ENCODE measurements at places on chromosomes 2 and 18.
A peak's percentile ranks its signal among the peaks of the same experiment; 100 is the strongest.

GRCh38 chr2:204042401-204042800, 105.8 kb downstream of the ICOS start:
- DNase-seq = no peak

- no peak for DNase-seq
These were observed 106.3 kb downstream of the TRIM43 start for GRCh38 chr2:95698146-95698545.

- no peak for DNase-seq
These were observed 193.5 kb downstream of the ZFP36L2 start for GRCh38 chr2:43033016-43033270.

DNA sequence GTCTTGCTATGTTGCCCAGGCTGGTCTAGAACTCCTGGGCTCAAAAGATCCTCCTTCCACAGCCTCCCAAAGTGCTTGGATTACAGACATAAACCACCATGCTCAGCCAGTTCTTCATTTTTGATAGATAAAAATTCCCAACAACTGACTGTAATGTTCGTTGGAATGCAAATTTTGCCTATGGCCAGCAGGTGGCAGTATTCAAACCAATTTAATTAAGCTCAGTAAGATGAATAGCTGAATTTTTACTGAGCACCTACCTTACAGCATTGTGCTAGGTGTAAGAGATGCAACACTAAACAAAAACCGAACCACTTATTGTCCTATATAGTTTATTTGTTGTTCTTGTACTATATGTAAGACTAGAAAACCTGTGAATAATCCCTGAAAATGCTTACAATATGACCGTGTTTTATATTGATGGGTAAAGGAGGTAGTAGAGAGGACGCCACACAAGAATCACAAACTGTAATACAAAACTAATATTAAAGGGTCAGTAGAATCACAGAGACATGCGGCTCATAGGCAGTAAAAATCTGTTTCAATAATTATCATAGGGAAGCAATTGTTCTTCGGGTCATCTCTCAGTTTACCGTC, 8.2 kb upstream of the TMEM182 start:
- peak; percentile 32 for DNase-seq

- DNase-seq = no peak
These were observed 1137.6 kb upstream of the NXPH2 start for GRCh38 chr2:139917690-139918384.

- no peak for DNase-seq
These were observed 128.8 kb downstream of the MREG start for GRCh38 chr2:215884451-215885087.

- no peak for DNase-seq
These were observed 97.6 kb upstream of the MAPRE2 start for GRCh38 chr18:34943587-34943986.

DNA sequence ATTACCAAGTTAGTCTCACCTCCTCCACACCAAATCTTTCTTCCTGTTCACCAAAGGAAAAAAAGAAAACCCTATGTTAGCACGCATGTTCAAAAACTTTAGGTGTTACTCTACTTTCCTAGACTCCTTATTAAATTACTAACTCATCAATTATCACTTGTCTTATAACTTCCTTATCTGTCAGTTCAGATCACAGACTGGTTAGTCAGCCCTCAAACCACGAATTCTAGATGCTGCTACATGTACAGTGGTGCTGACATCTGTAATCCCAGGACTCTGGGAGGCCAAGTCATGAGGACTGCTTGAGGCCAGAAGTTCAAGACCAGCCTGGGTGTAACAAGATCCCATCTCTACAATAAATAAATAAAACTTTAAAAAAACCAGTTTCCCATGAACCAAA, 3.5 kb downstream of the YWHAQ start:
- DNase-seq = no peak

DNA sequence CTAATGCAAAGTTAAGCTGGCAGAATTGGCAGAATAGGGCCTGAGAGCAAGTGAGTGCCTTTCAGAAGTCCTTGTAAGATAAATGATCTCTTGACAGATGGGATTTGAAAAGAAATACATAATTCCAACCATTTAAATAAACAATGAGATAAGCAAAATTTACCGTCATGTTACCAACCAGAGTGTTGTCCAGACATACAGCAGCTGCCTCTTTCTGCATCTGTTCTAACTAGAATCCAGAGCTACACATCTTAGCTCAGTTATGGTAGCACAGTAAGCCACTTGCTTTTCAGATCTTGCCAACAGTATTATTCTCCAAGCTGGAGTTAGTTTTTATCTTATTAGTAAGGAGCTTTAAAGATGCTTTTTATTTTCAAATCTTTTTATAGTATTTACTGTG, 179.6 kb downstream of the BARD1 start:
- no peak for DNase-seq

DNA sequence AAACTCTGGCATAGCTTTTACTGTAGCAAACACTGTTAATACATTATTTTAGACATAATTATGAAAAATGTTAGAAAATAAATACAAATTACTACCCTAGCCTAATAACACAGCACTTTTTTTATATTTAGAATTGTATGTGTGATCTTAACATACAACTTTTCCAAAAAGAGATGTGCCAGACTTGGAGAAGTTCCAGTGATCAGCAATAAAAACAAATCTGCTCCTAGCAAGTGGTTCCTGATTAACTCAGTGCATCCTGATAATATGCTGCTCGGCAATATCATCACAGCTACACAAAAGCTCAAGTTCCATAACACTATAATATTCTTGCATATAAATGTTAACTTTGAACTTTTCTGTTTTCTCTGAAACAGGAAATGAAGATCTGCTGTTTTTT, 22.4 kb upstream of the PTPRM start:
- DNase-seq = no peak

DNA sequence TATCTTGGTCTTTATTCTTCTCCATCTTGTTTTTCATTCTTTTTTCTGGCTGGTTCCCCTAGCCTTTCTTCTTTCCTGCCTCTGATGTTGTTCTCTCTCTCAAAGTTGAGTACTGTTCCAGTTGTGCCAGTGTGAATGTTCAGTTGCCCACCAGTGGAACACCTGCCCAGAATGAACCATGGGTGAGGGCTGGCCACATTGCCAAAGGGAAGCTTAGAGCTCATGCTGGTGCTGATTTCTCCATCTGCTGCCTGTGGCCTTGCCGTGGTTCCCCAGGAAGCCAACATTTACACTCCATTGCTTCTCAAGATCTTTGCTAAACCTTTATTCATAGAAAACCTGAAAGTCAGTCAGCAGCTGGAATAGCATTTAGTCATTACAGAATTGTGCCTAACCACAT, 99.1 kb upstream of the MC2R start:
- no peak for DNase-seq

- DNase-seq = peak; percentile 26
These were observed 142.7 kb upstream of the NRP2 start for GRCh38 chr2:205539603-205540002.

GRCh38 chr2:153477636-153478288, 800 bp downstream of the RPRM start:
- peak; percentile 17 for DNase-seq

GRCh38 chr2:179024445-179024844, 25.5 kb downstream of the CCDC141 start:
- DNase-seq = no peak

DNA sequence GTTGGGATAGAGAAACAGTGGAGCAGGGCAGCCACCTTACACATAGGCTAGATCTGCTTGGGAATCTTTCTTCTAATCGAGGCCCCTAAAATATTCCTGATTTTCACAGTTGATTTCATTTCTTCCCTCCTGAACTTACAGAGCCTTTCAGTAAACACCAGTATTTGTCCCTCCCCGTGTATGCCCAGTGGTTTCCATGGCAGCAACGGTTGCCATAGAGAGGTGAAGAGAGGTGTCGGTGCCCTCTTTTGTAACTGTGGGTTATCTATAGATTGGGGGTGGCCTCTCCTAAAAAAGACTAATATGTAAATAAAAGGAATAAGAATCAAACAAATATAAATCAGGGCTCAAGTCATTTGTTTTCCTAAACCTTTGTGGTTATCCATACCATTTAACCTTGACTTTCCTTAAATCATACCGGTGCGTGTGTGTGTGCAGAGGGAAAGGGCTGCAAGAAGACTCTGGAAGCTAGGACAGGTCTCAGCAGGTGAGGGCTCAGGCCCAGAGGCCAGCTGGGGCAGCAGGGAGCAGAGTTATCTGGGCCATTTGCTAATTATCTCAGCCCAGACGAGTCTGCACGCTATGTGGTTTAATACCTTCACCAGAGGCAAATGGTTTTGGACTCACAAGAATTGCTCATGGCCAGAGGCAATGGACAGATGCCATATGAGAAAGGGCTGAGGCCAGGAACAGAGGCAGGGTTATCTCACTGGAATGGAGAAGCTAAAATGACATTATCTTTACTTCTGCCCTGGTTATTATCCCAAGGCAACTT, 35.5 kb downstream of the LIPG start:
- no peak for DNase-seq

GRCh38 chr2:171540437-171540836, 18.2 kb downstream of the CYBRD1 start:
- DNase-seq = no peak

GRCh38 chr2:141493936-141494335, 636.9 kb downstream of the LRP1B start:
- no peak for DNase-seq

GRCh38 chr2:149657401-149658040, 69.9 kb upstream of the MMADHC start:
- DNase-seq = no peak

DNA sequence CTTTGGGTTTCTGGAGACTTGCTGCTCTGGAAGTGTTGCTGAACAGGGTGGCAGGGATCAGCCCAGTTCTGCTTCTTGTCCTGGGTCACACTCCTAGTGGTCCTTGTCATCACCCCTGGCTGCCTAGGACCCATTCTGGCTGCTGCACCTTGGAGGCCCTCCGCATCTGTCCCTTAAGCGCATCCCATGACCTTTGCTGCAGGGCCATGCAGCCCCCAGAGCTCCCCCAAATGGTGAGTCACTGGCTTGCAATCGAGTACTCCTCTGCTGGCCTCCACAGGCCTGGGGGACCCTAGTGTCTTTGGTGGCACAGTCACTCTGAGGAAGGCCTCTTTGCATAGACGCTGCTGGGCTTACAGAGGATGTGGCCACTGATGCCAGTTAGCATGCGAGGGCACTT, 188.5 kb downstream of the ASB1 start:
- DNase-seq = no peak

GRCh38 chr2:190748966-190749365, 100.1 kb downstream of the NAB1 start:
- no peak for DNase-seq

GRCh38 chr2:218748741-218749441, 33.1 kb upstream of the CYP27A1 start:
- no peak for DNase-seq

DNA sequence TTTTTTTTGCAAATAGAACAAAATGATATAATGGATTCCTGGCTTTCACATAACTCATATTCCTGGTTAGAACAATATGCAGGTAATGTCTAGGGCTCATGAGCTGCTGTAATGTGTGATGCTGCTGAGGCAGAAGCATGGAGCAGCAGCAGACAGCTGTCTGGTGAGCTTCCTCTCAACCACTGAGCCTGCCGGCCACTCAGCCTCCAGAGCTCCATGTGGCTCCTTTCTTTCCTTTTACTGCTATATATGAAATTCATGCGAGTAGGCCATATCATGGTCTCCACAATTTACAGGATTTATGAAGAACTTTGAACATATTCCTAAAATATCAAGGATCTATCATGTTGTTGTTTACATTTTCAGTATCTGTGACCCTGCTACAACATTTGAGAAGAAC, 120.9 kb downstream of the MEP1B start:
- no peak for DNase-seq

GRCh38 chr2:109213646-109214433, 84.8 kb downstream of the SH3RF3 start:
- DNase-seq = no peak

GRCh38 chr2:96506907-96507240, 1.7 kb upstream of the NEURL3 start:
- DNase-seq = no peak

GRCh38 chr18:46220116-46220515, 115.9 kb downstream of the HAUS1 start:
- no peak for DNase-seq

DNA sequence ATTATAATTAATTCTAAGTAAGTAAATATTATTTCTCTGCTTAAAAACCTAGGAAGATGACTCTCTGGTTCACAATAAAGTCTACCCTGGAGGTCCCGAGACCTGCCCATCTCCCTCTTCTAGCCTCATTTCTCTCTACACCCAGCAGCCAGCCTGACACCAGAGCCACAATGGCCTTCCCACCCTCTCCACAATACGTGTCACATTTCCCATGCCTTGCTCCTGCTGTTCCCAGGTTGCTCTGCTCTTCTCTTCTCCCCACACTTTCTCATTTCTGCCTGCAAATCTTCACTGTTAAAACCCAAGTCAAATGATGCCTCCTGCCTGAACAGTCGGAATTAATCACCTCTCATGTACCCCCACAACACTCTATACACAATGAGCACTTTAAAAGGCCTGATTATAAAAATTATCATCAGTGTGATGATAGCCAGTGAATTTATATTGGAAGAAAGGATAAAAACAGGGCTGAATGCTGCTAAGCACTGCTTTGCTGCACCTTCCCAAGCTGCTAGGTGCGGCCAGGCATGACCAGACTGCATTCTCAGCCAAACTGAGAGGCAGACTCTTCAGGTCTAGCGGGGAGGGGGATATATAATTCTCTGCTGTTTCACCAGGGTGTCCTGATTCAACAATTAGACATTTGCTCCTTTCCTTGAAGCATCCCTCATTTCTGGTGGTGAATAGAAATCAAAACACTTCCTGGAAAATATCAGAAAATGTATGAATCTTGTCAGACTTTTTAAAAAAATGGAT, 160.6 kb downstream of the DTNA start:
- DNase-seq = no peak

- DNase-seq = no peak
These were observed 590.6 kb upstream of the RAB6C start for GRCh38 chr2:129388870-129389269.

- no peak for DNase-seq
These were observed 253.2 kb upstream of the EPC2 start for GRCh38 chr2:148391324-148391723.

DNA sequence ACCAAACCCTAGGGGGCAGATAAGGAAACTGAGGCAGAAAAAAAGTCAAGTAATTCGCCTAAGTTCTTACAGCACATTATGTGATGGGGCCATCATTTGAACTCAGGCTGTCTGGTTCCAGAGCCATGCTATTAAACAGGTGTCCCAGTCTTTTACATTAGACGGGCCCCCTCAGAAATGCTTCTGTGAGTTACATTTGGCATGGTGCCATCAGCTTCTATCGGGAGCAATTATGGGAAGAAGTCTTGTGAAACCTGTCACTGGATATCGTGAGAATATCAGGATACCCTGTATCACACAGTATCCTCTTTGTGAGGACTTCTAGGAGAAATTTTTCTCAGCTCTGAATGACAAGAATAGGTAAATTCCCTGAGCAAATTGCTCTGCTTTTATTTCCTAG, 143.7 kb upstream of the NOSTRIN start:
- no peak for DNase-seq

- DNase-seq = no peak
These were observed 298.5 kb downstream of the INSIG2 start for GRCh38 chr2:118386641-118387302.

DNA sequence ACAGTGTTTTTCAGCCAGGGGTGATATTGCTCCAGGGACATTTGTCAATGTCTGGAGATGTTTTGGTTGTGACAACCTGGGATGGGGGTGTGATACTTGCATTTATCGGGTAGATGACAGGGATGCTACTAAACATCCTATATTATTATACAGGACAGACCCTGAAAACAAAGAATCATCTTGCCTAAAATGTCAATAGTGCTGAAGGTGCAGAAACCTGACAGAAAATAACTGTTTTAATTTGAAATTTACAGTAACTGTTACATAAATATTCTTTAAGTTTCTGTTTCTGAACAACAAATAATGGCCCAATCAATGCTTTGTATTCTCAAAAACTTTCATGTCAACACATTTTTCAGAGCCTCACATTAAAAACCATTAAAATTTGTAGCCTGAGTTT, 2.0 kb downstream of the IL36A start:
- DNase-seq = no peak

Measured in HEK293T (cell line).